Stimulated activated CD4-positive, alpha-beta T cell treated with anti-CD3 and anti-CD28 coated beads, Interleukin-2, amount 100 ng/mL, for 4 hours (primary cell): ENCODE measurements at places on chromosomes 6 and 20.
A peak's percentile ranks its signal among the peaks of the same experiment; 100 is the strongest.

DNA sequence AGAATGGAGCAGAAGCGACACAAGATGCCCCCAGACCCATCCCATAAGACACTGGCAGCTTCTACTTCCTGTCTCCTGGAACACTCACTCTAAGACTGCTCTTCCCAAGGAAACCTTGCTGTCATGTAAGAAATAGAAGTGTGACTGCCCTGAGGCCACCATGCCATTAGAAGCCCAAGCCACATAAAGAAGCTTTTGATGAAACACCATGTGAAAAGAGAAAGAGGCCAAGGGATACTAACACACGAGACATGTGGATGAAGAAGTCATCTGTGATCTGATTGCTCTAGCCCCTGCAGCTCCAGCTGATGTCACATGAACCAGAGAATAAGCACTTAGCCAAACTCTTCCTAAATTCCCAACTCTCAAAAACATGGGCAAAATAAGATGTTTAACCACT lies 117.9 kb upstream of the PCSK2 start:
- DNase-seq: no peak

DNA sequence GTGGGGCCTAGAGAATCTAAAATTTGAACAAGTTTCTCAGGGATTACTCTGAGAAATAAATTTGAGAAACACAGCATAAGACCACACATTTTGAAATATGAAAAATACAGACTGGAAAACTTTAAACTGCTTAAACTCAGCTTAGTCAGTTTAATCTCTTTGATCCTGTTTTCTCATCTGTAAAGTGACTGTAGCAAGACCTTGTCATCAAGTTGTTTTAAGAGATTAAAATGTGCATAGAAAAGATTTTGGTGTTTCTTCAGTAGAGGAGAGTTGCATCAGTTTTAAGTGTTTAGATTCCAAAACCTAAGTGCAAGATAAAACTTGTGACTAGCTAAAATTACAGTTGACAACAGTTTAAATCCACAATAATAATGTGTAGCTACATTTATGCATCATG lies 8.1 kb upstream of the BCKDHB start:
- no peak for DNase-seq

DNA sequence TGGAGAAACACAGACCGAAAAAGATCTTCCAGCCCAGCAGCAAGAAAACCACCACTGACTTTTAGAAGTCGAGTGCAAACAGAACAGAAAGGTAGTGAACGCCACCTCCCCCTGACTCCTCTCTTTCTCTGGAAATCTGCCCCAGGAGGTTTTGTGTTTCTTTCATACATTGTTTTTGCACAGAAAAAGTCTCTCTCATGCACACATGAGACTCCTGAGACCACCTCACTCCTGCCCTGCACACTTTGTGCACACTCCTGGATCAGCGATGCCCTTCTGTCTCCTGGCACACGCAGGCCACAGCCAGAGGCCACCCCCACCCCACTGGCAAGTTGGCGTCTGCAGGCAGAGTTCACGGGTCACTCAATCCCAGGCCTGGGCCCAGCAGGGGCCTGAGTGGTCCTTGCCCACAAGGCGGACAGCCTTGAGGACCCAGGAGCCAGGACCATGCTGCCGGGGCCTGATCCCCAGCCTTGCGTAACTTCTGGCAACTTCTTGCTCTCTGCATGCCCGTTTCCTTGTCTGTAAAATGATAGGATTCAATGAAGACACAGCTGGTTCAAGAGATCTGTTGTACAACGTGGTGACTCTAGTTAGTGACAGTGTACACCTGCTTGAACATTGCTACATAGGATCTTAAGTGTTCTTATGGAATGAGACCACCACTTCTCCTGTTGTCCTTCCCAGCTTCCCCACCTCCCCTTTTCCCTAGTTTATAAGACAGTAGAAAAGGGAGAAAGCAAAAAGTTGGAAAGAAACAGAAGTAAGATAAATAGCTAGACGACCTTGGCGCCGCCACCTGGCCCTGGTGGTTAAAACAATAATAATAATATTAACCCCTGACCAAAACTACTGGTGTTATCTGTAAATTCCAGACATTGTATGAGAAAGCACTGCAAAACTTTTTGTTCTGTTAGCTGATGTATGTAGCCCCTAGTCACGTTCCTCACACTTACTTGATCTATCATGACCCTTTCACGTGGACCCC lies 30.2 kb upstream of the CST7 start:
- no peak for DNase-seq

DNA sequence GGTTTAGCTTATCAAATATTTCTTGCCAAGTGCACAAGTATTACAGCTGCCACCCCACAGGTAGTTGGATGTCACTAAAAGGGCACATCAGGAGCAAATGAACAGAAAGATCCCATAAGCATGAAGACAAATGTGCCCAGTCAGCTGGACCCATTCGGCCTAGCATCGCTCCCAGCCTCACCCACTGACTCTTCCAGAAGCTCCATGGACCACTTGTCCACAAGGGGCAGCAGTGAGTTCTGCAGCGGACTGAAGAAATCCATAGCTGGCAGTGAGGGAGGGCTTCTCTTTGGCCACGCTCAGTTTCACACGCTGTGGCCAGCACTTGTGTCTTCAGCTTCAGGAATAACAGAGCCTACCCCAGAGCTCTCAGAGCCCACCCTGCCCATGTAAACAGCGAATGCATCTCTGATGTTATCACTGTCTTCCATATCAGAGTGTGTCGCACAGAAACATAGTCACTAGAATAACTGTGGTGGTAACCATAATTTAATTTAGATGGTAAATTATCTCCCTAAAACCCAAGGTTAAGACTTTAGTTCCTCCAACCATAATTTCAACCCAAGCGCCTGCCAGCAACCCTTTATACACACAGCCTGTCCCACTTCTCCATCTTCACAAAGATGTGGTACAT lies 15.8 kb downstream of the CGA start:
- peak; percentile 33 for DNase-seq

GRCh38 chr6:53584726-53585125 lies 39.8 kb upstream of the GCLC start:
- no peak for DNase-seq

DNA sequence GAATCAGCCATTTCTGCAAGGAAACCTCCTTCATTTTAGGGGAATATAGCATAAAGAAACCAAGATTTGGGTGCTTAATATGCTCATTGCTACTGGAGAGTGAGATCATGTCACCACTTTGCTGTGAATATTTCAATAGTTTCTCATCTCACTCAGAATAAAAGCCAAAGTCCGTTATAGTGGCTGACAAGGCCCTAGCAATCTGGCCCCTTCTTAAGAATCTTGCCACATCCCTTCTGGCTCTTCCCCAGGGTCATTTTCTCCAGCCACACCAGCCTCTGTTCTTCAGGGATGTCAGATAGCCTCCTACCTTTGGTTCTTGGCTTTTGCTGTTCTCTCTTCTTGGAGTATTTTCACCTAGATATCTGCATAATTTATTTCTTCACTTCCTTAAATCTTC lies 24.8 kb upstream of the MLIP start:
- DNase-seq: no peak

- no peak for DNase-seq
These were observed 5.0 kb downstream of the FAM184A start for GRCh38 chr6:119073307-119074051.

DNA sequence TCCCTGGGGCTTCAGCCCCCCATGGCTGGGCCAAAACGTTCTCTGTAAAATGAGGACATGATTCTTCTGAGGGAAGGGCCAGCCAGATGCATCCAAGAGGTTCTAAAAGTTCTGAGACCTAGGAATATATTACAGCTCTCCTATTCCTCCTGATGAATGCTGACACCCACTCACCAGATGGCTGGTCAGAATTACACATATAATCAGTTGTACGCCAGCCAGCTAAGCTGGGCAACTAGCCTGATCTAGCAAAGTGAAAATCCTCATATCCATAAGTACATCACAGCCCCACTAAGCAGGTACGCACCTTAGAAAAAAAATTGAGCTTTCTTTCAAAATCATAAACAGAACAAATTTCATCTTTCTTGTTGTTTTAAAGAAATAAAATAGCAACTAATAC lies 34.8 kb downstream of the C6orf118 start:
- DNase-seq: no peak

- DNase-seq: no peak
These were observed 67.0 kb downstream of the SLX4IP start for GRCh38 chr20:10502098-10502526.

GRCh38 chr6:14129575-14129974 lies 12.0 kb downstream of the CD83 start:
- DNase-seq: no peak

- DNase-seq: no peak
These were observed 995 bp downstream of the STK4 start for GRCh38 chr20:44967207-44967807.

- DNase-seq: no peak
These were observed 369.4 kb downstream of the CBLN4 start for GRCh38 chr20:55635870-55636269.

DNA sequence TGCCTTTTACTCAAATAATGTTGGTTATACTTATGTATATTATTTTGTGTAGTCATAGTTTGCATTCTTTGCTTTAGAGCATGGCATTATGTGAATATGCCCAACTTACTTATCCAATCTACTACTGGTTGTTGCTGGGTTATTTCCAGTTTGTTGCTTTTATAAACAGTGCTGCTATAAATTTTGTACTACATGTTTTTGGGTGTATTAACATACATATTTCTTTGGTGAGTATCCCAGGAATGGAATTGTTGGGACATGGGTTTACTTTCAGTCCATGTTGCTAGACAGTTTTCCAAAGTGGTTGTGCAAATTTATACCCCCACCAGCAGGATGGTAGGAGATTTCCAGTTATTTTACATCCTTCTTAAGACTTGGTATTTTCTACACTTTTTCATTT lies 157.1 kb upstream of the THEMIS start:
- no peak for DNase-seq

GRCh38 chr6:20998748-20999448 lies 464.6 kb downstream of the CDKAL1 start:
- no peak for DNase-seq

GRCh38 chr6:19587238-19587942 lies 249.8 kb upstream of the ID4 start:
- no peak for DNase-seq

DNA sequence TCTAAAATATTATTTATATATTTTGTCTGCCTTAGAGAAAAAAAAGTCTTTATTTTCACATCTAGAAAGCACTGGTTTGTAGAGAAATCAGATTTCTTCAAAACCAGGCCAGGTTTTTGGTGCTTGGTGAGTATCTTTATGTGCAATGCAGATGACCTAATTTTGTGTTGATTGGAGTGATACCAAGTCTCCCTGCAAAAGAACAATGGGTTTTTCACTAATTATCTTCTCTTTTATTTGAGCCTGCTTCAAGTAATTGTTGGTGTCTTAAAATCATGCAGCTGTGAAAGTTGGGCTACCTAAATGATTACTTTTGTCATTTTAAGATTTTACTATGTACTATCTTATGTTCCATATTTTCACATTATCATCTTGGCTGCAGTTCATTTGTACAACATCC lies 874.7 kb downstream of the TFAP2A start:
- DNase-seq: no peak

- no peak for DNase-seq
These were observed 41.0 kb upstream of the KLHL31 start for GRCh38 chr6:53706525-53706924.

DNA sequence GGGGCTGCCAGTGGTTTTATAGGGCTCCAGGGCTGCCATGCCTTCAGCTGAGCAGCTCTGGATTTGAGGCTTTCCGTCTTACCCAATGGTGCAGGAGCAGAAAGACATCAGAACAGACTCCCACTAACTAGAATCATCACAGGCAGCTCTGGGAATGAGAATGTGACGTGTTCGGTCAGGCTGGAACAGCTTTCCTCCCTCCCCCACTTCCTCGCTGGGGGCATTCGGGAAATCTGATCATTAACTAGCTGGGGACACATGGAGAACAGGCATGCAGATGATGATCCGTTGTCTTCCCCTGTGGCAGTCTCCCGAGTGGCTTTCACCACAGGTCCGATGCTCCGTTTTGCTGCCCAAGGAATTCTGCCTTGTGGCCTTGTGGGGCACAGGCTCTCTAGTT lies 5.5 kb upstream of the MTG2 start:
- DNase-seq: no peak

DNA sequence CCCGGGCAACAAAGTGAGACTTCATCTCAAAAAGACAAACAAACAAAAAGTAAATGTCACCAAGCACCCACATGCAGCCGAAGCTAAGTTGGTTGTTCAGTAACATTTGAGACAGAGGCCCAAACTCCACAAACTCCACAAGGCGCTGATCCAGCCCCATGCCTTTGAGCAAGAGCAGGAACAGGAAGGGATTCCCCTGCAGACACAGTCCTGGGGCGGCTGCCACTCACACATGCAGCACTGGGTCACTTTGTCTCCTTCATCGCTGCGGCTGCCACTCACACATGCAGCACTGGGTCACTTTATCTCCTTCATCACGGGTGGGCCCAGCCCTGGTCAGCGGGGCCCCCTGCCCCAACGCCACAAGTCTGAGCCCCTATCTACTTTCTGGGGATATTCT lies 246.9 kb upstream of the RREB1 start:
- DNase-seq: no peak

GRCh38 chr20:50120935-50121693 lies 8.2 kb upstream of the UBE2V1 start:
- peak; percentile 53 for DNase-seq

DNA sequence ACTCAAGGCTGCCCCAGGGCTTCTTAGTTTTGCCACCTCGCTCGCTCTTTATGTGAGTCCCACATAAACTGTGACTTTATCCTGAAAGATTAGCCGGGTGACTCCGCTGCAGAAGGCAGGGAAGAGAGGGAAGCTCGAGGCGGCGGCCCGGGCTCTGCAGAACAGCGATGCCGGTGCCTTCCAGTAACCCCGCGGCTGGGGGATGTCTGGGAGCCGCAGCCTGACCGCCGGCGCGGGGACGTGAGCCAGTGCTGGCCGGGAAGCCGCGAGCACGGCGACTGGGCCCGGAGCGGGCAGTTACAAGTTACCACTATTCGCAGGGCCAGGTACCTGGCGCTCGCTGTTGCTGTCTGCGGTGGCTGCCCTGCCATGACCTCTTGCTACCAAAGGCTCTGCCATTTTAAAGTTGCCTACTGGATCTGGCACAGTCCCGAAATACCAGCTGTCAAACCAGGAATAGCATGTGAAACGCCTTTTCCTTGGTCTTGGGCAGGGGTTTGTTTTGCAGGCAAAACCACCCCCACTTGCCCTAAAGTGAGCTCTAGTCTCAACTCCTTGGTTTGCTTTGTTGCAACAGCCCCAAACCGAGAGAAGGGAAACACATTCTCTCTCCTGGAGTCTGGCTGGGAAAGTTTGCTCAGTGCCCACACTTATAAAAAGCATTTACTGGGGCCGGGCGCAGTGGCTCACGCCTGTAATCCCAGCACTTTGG lies 124.0 kb upstream of the SLC2A12 start:
- no peak for DNase-seq

- no peak for DNase-seq
These were observed 8.8 kb downstream of the PDRG1 start for GRCh38 chr20:31943052-31943471.
